ENCODE measurements at places on chromosomes 11 and 22.

- no peak for DNase-seq
These were observed 530.5 kb downstream of the KCNA4 start for GRCh38 chr11:29486301-29486700.

DNA sequence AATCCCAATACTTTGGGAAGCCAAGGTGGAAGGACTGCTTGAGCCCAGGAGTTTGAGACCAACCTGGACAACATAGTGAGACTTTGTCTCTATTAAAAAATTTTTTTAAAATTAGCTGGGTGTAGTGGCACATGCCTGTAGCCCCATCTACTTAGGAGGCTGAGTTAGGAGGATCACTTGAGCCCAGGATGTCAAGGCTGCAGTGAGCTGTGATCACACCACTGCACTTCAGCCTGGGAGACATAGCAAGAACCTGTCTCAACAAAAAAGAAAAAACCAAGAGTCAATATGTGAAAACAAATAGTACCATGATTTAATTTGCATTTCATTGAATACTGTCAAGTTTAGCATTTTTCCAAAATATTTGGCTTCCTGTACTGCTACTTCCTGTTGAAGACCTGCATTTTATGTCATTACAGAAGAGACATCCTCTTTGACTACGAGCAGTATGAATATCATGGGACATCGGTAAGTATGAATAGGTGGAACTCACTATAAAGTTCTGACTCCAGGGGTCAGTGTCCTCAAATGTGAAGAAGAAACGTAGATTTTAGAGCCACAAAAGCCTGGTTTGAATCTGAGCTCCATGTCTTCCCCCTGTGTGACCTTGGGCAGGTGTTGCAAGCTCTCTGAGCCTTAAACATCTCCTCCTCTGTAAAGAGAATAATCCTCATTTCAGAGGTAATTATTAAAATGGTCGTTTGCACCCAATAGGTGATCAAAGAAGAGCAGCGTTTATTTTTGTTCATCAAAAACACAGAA lies 16.0 kb downstream of the CDC45 start:
- peak; percentile 23 for DNase-seq

DNA sequence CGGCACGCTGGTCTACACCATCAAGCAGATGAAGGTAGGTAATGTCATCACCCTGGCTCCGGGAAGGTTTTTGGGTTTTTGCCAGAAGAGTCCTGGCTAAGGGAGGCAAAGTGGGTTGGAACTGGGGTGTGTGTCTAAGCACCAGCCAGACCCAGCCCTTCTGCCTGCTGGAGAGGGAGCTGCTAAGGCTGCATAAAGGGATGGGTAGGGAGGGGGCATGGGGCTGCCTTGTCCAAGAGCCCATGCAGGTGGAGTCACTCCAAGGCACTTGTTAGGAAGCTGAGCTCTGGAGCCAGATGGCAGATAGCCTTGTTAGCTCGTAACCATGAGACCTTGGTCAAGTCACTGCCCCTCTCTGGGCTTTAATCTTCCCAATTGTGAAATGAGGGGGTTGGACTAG lies 48.0 kb downstream of the TIMP3 start:
- no peak for DNase-seq

GRCh38 chr11:8785998-8786397 lies 103.4 kb downstream of the RPL27A start:
- DNase-seq = no peak

DNA sequence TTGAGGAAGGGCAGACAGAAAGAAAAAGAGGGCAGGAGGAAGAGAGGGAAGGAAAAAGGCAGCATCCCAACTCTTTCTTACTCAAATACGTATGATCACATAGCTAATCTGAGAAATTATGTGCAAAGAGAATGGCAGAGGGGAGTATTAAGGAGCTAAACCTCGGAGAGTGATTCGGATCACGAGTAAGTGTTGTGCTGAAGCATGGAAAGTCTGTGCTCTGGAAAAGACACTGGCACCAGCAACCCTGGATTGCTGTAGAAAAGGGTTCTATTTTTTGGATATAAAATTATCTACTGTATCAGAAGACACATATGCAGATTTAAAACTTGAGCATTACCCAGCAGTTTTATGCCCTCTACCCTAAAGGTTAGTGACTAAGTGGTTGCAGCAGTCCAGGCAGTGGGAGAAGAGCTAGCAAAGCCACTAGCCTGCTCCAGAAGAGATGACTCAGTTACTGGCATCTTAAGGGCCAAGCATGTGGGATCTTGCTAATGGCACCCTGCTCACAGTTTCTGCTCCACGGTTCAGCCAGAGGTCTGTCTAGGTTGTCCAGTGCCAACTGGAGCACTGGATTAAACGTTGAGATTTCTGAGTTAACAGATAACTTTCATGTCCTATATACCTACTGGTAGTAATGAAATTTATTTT lies 151.7 kb downstream of the SWAP70 start:
- no peak for DNase-seq

- DNase-seq = no peak
These were observed 12.7 kb downstream of the BLID start for GRCh38 chr11:122103321-122103720.

- no peak for DNase-seq
These were observed 84.8 kb downstream of the KCNQ1 start for GRCh38 chr11:2529636-2530035.

Data from CD4-positive, alpha-beta T cell treated with Interleukin-2 at 100 ng/mL for 4 hours (primary cell).